Right hindlimb (tissue), 1 donor: ENCODE measurements at places on chromosomes 3 and 15.

GRCh38 chr3:94345101-94345500, 282.2 kb downstream of the NSUN3 start:
- DNase-seq: no peak

DNA sequence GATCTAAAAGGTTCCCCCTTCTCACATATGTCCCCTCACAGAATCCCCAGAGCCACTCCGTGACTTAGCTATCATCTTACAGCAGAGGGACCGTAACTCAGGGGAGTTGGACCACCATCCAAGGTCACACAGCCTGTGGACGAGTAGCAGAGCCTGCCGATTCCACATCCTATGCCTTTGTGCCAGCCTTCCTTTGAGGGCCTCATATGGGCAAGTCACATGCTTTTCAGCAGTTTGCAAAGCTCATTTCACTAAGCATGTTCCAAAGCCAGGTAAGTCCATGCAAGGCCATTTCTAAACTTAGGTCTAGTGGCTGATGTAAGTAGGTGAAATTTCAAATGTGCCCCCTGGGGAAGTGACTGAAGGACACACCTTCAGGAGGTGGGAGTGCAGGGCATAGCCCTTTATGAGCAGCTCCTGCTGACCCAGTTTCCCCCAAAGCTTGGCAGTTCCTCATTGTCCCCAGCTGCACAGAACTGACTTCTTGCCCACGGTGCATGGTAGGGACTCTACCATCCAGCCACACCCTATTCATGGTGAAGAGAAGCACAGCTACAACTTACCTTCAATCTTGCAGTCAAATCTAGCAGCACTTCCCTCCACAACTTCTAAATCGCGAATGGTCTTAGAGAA, 33.3 kb upstream of the HACD2 start:
- DNase-seq: no peak

GRCh38 chr3:5294356-5294755, 106.8 kb downstream of the EDEM1 start:
- DNase-seq: no peak

GRCh38 chr3:115113367-115113766, 33.7 kb downstream of the ZBTB20 start:
- no peak for DNase-seq

DNA sequence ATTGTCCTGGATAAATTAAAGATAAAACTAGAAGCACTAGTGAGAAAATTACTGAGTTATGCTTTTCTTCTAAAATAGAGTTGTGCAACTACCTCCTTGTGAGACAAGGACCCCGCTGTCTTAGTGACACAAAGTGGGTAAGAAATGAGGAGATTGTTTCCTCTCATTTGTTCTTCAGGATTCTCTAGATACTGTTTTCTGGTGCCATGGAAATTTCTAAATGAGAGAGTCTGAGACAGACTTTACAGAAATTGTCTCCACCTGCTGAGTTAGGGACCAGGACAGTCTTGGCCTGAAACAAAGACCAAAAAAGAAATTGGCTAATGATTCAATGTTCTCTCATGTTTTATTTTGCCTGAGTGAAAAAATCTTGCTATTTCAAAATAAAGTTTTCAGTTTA, 427.5 kb downstream of the TUSC7 start:
- no peak for DNase-seq
